ENCODE measurements at places on chromosomes 2 and 18.

DNA sequence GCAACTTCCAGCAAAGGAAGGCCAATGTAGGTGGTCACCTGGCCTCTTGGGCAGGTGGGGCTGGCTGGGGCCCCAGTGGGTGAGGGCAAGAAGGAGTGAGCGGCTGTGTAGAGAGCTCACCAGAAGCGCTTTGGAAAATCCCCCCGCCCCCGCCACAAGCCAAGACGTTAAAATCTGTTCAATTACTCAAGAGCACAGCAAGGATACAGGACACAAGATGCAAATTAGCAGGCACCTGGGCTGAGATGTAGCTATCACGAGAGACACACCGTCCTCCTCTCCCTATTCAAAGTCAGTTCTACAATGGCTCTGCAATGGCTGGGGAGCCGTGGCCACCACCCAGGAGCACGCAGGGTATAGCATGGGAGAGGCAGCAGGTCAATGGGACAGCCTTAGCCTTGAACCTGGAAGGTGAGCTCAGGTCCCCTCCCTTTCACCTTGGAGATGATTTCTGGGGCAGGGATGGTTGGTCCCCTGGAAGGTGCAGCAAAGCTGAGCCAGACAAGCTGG, 38.5 kb upstream of the GPR17 start:
- DNase-seq, result no peak

DNA sequence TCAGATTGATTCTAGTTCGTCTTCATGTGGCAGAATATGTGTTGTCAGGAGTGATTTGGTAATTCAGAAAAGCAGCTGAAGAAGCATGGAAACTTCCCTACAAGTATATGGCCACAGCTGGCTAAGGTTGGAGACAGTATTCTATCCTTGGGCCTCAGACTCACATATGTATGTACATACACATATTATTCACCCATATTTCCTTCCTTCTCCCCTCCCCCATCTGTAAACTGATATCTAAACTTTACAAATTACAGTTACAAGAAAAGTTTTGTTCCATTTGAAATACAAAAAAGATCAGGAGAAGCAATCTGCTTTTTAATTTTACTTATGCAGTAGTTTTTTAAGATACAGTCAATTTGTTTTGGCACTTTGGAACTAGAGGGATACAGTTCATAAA, 3.1 kb downstream of the SP3 start:
- DNase-seq, result no peak

DNA sequence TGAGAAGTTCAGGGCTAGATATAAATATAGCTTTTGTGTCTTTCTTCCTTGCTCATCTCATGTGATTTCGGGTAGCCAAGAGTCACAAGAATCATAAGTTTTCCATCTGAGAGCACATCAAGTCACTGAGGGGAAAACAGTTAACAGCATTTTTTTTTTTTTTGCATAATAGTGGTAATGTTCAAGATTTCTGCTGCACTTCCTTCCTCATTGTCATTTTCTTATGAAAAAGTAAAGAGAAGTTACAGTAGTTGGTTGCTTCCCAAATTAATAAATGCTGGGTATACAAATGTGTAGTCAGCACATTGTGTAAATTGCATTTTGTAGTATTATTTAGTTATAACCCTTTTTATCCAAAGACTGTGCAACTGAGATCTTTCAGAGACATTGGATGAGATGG, 93.6 kb downstream of the ZEB2 start:
- no peak for DNase-seq

DNA sequence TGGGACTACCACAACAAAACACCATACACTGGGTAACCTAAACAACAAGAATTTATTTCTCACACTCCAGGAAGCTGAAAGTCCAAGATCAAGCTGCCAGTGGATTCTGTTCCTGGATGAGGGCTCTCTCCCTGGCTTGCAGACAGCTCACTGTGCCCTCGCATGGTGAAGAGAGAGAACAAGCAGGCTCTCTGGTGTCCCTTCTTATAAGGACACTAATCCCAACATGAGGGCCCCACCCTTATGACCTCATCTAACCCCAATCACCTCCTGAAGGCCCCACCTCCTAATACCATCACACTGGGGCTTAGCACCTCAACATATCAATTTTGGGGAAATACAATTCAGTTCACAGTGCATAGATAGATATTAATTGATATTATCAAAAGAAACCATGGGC, 83.5 kb downstream of the BIN1 start:
- no peak for DNase-seq

DNA sequence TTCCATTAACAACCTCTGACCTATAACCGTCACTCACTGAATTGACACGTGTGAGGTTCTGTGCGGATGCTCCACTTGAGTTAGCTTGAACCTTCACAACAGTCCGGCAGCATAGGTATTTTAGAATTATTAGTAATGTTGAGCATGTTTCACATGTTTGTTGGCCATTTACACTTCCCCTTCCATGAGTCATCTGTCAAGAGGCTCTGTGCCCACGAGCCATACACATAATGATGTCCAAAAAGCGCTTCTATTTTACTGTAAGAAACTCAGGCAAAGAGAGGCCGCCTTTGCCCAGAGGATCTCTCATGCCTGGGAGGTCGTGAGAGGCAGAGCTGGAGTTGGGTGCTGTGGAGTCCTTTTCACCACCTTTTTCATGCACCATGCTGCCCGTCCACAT, 28.9 kb upstream of the TMEM214 start:
- no peak for DNase-seq

DNA sequence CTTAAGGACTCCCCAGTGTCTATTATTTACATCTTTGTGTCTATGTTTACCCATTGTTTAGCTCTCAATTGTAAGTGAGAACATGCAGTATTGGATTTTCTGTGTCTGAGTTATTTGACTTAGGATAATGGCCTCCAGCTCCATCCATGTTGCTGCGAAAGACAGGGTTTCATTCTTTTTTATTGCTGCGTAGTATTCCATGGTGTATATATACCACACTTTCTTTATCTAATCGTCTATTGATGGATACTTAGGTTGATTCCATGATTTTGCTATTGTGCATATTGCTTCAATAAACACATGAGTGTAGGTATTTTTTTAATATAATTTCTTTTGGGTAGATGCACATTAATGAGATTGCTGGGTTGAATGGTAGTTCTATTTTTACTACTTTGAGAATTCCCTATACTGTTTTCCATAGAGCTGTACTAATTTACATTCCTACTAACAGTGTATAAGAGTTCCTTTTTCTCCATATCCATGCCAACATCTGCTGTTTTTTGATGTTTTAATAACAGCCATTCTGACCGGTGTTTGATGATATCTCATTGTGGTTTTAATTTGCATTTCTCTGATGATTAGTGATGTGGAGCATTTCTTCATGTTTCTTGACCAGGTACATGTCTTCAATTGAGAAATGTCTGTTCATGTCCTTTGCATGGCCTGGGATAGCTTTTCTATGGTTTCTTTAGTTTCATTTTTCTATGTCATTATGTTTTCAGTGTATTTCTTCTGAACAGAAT, 21.8 kb downstream of the MTCL1 start:
- DNase-seq, result no peak

DNA sequence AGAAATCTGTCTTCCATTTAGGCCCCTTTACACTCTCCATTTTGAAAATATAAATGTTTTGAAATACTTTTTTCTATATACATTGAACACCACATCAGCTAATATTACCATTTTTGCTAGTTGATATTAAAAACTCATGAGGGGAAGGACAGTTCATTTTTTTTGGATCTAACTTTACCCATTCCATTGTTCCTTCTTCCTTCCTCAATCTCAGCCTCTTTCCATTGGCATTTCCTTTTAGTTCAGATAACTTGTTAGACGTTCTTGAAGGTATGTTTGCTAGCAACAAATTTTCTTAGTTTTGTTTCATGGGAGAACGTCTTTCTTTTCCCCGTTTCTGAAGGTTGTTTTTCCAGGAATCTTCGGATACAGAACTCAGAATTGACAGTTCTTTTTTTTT, 759.0 kb downstream of the SOCS6 start:
- no peak for DNase-seq

- DNase-seq, result no peak
Measured at GRCh38 chr2:176733698-176734430, 464.6 kb downstream of the MTX2 start.

- peak; percentile 26 for DNase-seq
Measured at GRCh38 chr2:14941151-14941631, 308.7 kb downstream of the LRATD1 start.

DNA sequence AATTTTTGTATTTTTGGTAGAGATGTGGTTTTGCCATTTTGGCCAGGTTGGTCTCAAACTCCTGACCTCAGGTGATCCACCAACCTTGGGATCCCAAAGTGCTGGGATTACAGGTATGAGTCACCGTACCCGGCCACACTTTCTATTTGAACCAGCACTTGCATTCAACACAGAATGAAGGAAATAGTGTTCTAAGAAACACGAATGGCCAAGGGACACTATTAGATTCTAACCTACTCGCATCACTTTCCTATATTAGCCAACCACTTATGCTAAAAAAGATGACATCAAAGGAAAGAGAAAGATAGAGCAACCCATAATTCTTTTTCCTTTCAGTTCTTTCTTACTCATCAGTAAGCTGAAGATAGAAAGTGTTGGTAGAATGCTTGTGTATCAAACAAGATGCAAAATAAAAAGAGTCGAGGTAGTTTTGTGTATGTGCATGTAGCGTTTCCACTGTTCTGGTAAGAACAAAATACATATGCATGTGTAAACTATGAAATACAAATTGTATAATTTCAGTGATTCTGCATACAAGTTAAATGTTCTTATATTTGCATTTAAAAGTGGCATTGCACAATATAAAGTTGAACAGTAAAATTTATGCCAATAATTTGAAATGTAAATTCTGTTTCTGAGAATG, 247.6 kb downstream of the CDCA7 start:
- DNase-seq, result no peak

- DNase-seq, result peak; percentile 91
Measured at GRCh38 chr18:839224-840022, 27.4 kb upstream of the YES1 start.

DNA sequence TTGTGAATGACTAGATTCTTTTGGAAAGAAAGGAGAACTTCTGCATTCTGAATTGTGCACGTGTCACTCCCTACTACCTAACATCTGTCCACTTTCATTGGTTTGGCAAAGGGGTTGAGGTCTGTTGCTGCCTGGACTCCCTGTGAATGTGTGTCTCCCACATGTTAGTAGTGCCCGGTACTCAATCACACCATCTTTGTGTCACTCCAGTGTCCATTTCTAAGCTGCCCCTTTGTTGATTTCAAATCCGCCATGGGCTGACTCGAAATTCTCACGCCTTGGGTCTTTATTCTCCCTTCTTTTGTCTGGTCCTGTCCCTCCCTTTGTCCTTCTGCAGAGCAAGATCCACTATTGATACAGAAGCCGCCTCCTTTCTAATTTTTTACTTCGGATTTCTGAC, 7.5 kb downstream of the DPYSL5 start:
- no peak for DNase-seq

DNA sequence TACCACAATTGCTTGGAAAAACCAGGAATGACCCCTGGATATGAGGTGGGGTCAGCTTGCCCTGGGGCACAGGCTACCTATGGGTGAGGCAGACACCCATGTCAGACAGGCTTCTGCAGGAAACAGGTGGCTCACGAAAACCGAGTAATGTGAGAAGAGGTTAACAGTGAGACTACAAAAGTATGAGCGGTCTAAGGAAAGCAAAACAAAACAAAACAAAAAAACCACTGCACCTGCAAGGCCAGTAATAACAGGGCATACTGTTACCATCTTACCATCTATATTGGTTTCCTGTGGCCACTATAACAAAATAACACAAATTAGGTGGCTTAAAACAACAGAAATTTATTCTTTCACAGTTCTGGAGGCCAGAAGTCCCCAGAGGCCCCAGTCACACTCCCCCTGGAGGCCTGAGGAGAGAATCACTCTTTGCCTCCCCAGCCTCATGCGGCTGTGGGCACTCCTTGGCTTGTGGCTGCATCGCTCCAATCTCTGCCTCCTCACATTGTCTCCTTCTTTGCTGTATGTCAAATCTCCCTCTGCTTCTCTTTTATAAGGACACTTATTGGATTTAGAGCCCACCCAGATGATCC, 86.6 kb upstream of the EPC2 start:
- no peak for DNase-seq

DNA sequence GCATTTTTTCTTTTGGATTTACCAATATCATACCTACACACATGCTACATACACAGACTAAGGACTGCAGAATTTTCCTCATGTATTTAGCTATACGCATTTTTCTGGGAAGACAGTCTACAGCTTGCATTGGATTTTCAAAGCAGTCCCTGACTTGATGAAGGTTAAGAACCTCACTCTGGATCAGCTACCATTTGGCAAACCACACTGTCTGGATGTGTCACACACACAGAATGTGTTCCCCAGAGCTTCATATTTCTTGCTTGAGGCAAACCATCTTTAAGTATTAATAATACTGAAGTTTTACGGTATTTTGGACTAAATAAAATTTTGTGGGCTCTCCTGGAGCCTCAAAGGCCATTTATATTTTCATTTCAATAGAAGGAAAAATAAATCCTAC, 102.3 kb downstream of the TCF4 start:
- DNase-seq, result no peak

DNA sequence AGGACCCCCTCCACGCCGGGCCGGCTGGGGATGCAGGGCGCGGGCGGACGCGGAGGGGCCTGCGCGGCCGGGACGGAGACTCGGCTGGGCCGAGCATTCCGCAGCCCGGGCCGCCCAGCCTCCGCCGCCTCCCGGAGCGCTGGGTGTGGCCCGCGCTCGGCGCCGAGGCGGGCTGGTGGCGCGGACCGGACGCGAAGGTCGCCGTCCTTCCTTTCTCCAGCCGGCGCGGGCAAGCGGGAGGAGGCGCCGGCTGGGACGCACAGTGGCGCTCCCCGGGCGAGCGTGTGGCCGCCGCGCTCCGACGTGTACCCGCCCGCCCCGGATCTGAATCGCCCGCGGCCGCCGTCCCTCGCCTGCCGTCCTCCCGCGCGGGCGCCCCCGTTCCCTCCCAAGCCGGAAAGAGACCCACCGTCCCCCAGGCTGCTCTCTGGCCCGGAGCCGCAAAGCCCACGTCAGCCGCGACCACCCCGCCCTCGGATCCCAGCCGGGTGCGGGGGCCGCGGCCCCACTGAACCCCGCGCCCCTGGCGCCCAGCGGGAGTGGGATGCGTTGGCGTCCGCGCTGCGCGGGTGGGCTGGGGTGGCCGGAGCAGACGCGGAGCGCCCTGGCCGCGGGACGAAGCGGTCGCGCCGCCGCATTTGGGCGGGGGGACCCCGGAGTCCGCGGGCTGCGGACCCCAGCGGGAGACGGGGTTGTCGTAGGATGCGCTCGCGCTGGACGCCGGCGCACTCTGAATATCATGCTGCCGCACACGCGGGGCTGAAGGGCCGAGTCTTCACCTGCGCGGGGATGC, 634 bp downstream of the SPATS2L start:
- DNase-seq, result no peak

- DNase-seq, result no peak
Measured at GRCh38 chr18:8890957-8891464, 185.7 kb downstream of the MTCL1 start.

GRCh38 chr2:10619643-10620042, 70.1 kb downstream of the NOL10 start:
- no peak for DNase-seq

DNA sequence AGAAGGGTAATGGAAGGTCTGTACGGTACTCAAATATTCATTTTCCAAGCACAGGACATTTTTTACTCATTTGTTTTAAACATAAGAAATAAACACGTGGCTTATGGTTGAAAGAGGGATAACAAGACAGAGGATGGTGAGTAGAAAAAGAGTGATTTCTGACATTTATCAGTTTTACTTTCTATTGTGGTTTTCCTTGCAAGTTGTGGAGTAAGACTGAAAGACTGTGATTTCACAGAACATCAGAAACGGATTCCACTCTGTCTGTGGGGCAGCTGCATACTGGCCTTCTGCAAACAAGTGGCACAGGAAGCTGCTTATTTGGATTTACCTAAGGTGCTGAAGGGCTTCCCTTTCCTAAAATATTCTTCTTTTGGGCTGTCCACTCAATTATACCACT, 122.2 kb upstream of the ITGB6 start:
- DNase-seq, result no peak

GRCh38 chr2:181900007-181900651, 8.6 kb downstream of the ITPRID2 start:
- no peak for DNase-seq
